ENCODE measurements at places on chromosomes 2 and 18.
A peak's percentile ranks its signal among the peaks of the same experiment; 100 is the strongest.

DNA sequence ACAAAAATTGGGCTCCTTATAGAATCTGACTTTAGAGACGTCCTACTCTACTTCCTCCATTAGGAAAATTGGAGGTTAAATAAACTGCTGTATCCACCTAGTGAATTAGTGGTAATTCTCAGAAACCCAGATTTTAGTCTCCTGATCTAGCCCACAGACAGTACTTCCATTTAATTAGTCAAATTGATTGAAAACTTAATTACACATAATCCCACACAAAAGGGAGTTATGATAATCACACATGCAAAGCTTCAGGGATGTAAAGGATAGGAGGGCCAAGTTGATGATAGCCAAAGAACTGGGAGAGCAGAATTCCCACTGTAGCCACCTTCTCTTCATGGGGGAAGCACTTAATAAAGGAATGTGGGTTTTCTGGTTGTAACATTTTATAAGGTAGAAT is 471.9 kb downstream of the TMEM182 start:
- no peaks in the 10 kb centered on the region for H3K4me1 ChIP-seq
- no peak overlapping the region for H3K4me3 ChIP-seq
- DNase-seq: no peak
- no peaks in the 10 kb centered on the region for H3K27me3 ChIP-seq

GRCh38 chr2:27527182-27527581 is 30.5 kb downstream of the GCKR start:
- H3K27ac ChIP-seq: no peak overlapping the region
- no peaks in the 10 kb centered on the region for H3K4me1 ChIP-seq
- H3K36me3 ChIP-seq: no peaks in the 10 kb centered on the region
- DNase-seq: no peak
- no peak overlapping the region for H3K4me3 ChIP-seq

- no peaks in the 10 kb centered on the region for H3K4me1 ChIP-seq
- no peaks in the 10 kb centered on the region for H3K36me3 ChIP-seq
- no peak for DNase-seq
- H3K4me3 ChIP-seq: no peak overlapping the region
Observed at GRCh38 chr2:138103156-138103555, 138.9 kb downstream of the HNMT start.

GRCh38 chr2:232498452-232498851 is 10.8 kb upstream of the ECEL1 start:
- no peaks in the 10 kb centered on the region for H3K36me3 ChIP-seq
- H3K27me3 ChIP-seq: peaks cover 23% of the 10 kb centered on the region

DNA sequence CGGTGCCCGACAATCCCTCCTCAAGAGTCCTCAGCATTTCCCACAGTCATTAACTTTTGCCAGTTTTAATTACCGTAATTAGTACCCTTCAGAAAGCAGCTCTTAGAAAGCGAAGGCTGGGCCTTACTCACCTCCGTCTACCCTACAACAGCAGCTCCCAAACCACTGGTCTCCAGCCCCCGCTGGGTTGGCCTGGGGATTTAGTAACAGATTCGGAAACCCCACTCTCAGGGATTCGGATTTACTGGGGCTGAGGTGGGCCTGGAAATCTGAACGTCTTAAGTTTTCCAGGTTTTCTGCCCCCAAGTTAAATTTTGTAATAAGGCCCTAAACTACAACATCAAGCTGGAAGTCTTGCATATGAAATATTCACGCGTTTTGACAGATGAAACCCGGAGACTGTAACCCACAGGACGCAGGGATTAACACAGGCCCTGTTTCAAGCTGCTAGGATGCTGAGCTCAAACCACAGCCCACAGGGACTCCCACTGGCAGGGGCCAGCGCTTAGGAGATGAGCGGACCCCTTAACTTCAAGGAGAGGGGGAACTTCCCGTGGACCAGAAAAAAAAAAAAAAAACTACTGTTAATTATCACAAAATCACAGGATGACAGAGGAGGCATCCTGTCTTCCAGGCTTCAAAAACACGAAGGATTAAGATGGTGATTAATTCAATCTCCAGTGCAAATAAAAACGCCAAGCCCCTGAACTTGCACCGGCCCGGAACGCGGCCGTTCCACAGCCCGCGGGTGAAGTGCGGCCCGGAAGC is 985 bp downstream of the ILKAP start:
- no peaks in the 10 kb centered on the region for H3K27me3 ChIP-seq
- peaks cover 50% of the 10 kb centered on the region for H3K4me1 ChIP-seq
- H3K36me3 ChIP-seq: peaks cover 15% of the 10 kb centered on the region
- peak overlapping the region; percentile 85 for H3K27ac ChIP-seq

GRCh38 chr2:54074606-54075341 is 40.6 kb upstream of the ACYP2 start:
- no peak overlapping the region for H3K27ac ChIP-seq
- H3K4me3 ChIP-seq: no peak overlapping the region
- peaks cover 14% of the 10 kb centered on the region for H3K4me1 ChIP-seq
- H3K36me3 ChIP-seq: no peaks in the 10 kb centered on the region

DNA sequence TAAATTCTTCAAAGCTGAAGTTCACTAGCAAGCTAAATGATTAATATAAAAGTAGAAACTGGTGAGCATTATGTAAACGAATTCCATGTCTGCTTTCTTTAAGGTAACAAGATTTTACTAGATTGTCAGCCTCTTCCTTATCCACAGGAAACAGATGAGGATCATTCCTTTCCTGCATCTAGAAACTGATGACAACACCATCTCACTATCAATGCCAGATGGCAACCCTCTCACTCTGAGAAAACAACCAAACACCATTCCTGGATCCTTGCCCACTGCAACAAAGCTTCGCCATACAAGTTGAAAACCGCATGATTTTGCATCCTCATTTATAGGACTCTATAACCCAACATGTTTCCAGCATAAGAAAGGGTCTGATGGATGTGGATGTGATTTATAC is 122.9 kb downstream of the ZNF521 start:
- H3K4me1 ChIP-seq: no peaks in the 10 kb centered on the region
- no peak overlapping the region for H3K4me3 ChIP-seq
- DNase-seq: no peak
- H3K27me3 ChIP-seq: no peaks in the 10 kb centered on the region
- H3K27ac ChIP-seq: no peak overlapping the region

- DNase-seq: no peak
- peaks cover 15% of the 10 kb centered on the region for H3K27me3 ChIP-seq
- H3K27ac ChIP-seq: no peak overlapping the region
- peaks cover 9% of the 10 kb centered on the region for H3K4me1 ChIP-seq
- no peaks in the 10 kb centered on the region for H3K36me3 ChIP-seq
- H3K4me3 ChIP-seq: no peak overlapping the region
Observed at GRCh38 chr2:136225950-136226835, 108.2 kb upstream of the CXCR4 start.
